Chondrocyte (in vitro differentiated cells): ENCODE measurements at places on chromosomes 2 and 18. TPM values are rescaled to one million over a fixed set of nuclear protein-coding genes. Genes with fewer than 3 reads are reported as not detected.

- H3K4me1 ChIP-seq = no peaks in the 10 kb centered on the region
- H3K36me3 ChIP-seq = peaks cover 2% of the 10 kb centered on the region
Observed at GRCh38 chr2:142840436-142840835, 37.0 kb upstream of the KYNU start.

BCL11A gene
- total RNA-seq = 11.1 to 15.4 TPM (median 13.4 TPM) in 3 replicates

DNA sequence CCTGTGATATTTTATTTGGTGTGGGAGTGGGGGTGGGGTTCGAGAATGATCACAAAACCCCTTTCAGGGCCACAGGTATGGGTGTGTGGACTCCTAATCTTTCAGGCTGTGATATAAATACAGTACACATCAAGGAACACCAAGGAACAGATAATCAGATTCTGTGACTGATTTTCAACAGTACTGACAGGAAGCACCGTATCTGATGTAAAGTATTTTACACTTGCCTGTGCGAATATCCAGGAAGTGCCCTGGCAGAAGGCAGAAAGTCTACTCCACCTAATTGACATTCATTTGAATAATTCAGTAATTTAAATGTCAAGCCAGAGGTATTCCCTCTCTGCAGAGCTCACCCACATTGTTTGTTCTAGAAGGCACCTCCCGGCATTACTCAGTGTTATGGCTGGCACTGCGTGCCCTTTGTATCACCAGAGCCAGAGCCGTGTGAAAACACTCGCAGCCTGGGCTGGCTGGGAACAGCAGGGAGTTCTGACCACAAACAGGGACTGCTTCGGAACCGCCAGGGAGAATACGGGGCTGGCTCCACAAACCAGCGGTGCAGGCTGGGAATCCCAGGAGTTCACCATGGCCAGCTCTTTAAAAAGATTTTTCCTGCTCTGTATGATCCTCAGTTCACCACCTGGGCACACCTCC, 91.8 kb downstream of the ACVR1 start:
- peaks cover 13% of the 10 kb centered on the region for H3K36me3 ChIP-seq
- DNase-seq = peak; percentile 93
- no peaks in the 10 kb centered on the region for H3K27me3 ChIP-seq
- peak overlapping the region; percentile 93 for H3K27ac ChIP-seq
- H3K4me1 ChIP-seq = peaks cover 85% of the 10 kb centered on the region

FIGLA gene
- total RNA-seq = not detected in 3 replicates

ABCB11 gene
- total RNA-seq = not detected in 3 replicates

ZNF892 gene
- total RNA-seq = 4.7 to 6.0 TPM (median 4.8 TPM) in 3 replicates

SULT1C4 gene
- total RNA-seq = 0.60 to 1.4 TPM (median 1.2 TPM) in 3 replicates

CDK15 gene
- 3.6 to 5.9 TPM (median 4.6 TPM) in 3 replicates for total RNA-seq

- no peaks in the 10 kb centered on the region for H3K36me3 ChIP-seq
- H3K27ac ChIP-seq = no peak overlapping the region
- no peak for DNase-seq
- no peak overlapping the region for H3K4me3 ChIP-seq
- H3K4me1 ChIP-seq = peaks cover 12% of the 10 kb centered on the region
- H3K27me3 ChIP-seq = no peaks in the 10 kb centered on the region
Observed at GRCh38 chr2:45836740-45837139, 185.3 kb downstream of the PRKCE start.

DNA sequence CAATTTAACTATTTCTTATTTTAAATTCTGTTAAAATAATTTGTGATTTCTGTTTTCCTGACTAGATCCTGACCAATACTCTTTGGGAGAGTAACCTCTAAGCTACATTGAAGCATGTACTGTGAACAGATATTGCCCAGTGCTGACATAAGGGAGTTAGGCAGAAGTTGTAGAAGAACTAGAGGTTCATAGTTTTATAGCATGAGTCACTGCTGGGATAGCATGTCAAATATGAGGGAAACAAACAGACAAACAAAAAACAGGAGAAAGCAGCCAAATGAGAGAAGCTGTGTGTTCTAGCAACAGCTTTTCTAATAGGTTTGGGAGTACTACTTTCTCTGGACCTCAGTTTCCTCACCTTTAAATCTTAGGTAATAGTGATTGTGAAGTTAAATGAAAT, 72.4 kb downstream of the CERS6 start:
- H3K27ac ChIP-seq = peak overlapping the region; percentile 49
- no peaks in the 10 kb centered on the region for H3K36me3 ChIP-seq
- no peak for DNase-seq
- no peak overlapping the region for H3K4me3 ChIP-seq
- H3K4me1 ChIP-seq = peaks cover 86% of the 10 kb centered on the region

DNA sequence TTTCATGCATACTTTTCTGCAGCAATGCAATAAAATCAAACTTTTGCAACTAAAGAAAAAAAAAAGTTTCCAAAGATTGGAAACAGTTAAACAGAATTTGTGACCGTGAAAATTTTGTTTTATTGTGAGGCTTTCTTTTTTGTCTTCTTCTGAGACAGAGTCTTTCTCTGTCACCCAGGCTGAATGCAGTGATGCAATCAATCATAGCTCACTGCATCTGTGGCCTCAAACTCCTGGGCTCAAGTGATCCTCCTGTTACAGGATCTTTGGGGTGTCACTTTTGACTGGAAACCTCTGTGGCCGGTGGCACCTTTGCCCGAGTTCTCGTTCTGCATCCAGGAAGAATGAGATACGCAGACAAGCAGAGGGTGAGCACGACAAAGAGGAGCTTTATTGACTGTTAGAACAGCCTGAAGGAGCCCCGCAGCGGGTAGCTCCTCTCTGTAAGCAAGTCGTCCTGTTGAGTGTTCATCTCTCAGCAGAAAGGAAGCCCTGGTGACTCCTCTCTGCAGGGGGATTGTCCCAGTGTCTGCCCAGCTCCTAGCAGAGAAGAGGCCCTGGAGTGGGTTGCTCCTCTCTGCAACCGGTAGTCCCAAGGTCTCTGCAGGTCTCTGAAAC, 16.9 kb upstream of the ILKAP start:
- H3K27ac ChIP-seq = no peak overlapping the region
- no peak for DNase-seq
- no peaks in the 10 kb centered on the region for H3K4me1 ChIP-seq
- no peak overlapping the region for H3K4me3 ChIP-seq
- no peaks in the 10 kb centered on the region for H3K27me3 ChIP-seq

GRCh38 chr2:211033765-211034164, 477.4 kb downstream of the CPS1 start:
- no peaks in the 10 kb centered on the region for H3K4me1 ChIP-seq
- no peak for DNase-seq
- H3K27ac ChIP-seq = no peak overlapping the region
- H3K4me3 ChIP-seq = no peak overlapping the region

DNA sequence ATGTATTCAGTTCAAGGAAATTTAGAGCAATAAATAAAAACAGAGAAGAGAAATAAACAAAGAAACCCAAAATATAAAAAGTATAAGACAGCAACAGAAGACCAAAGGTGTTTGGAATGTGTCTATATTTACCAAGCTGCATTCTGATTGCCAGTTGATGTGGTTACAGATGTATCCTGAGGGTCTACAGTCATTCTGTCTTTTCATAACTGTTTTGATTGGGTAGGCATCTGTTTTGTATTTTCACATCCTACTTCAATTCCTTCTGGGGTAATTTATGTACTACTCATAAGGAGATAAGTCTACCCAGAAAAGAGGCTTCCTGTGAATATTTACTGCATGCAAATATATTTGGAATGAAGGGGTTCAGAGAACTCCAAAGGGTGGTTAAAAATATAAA, 596.8 kb upstream of the GCFC2 start:
- H3K27me3 ChIP-seq = peaks cover 5% of the 10 kb centered on the region
- no peak overlapping the region for H3K27ac ChIP-seq
- H3K4me1 ChIP-seq = no peaks in the 10 kb centered on the region
- H3K36me3 ChIP-seq = no peaks in the 10 kb centered on the region
- H3K4me3 ChIP-seq = no peak overlapping the region

C1QL2 gene
- not detected in 3 replicates for total RNA-seq

ANKRD30BL gene
- total RNA-seq = not detected in 3 replicates

DNA sequence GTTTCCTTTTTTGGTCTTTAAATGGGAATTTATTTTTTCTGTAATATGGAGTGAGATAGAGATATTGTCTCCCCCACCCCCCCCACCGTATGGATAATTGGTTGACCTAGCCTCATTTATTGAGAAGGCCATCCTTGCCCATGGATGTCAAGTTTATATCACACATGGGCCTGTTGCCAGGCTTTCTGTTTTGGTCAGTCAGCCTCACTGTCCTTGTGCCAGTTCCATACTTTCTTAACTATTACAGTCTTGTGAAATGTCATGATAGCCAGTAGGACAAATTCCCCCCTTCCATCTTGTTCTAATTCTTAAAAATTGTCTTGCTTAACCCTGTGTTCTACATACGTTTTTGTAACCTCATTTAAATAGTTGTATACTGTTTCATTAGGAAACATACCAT, 12.5 kb downstream of the BABAM2 start:
- H3K27me3 ChIP-seq = no peaks in the 10 kb centered on the region

- H3K4me1 ChIP-seq = no peaks in the 10 kb centered on the region
- peaks cover 2% of the 10 kb centered on the region for H3K27me3 ChIP-seq
- no peak overlapping the region for H3K27ac ChIP-seq
- no peak for DNase-seq
Observed at GRCh38 chr18:47644896-47645295, 285.6 kb downstream of the SMAD2 start.

DES gene
- 0.70 to 19.8 TPM (median 15.5 TPM) in 3 replicates for total RNA-seq
